Activated CD8-positive, alpha-beta memory T cell treated with anti-CD3 and anti-CD28 coated beads, Interleukin-2, amount 10 ng/mL, durations not matched to agents 7 days and 5 days (primary cell): ENCODE measurements at places on chromosomes 6 and 20. TPM values are rescaled to one million over a fixed set of nuclear protein-coding genes. Genes with fewer than 3 reads are reported as not detected.

DNA sequence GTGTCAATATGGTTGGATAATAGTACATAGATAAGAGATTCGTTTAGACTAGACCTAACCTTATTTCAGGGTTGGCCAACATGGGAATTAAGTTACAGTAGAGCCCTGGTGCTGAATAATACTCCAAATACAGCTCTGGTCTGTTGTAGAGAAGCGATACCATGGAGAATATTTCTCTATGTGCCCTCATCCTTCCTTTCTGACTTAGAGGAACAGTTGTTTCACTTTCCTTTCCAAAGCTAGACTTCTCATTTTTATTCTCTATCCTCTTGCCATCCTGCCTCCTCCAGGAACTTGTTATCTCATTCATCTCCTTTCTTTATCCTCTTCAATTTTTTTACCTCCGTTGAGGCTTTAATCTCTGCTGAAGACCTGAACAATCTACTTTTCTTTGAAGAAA lies 68.9 kb downstream of the EDN1 start:
- no peaks in the 10 kb centered on the region for H3K4me1 ChIP-seq
- H3K36me3 ChIP-seq, result no peaks in the 10 kb centered on the region
- no peaks in the 10 kb centered on the region for H3K27me3 ChIP-seq
- no peak overlapping the region for H3K4me3 ChIP-seq
- DNase-seq, result no peak

Gene IFT52
- 15.9 TPM for total RNA-seq

Gene BANF2
- not detected for total RNA-seq

Gene SLC22A2
- total RNA-seq, result not detected

Gene RCAN2
- total RNA-seq, result 0.91 TPM

- peaks cover 38% of the 10 kb centered on the region for H3K36me3 ChIP-seq
- H3K4me3 ChIP-seq, result no peak overlapping the region
- H3K4me1 ChIP-seq, result peaks cover 44% of the 10 kb centered on the region
- H3K27me3 ChIP-seq, result no peaks in the 10 kb centered on the region
- DNase-seq, result no peak
Observed at GRCh38 chr20:13778827-13779226, 5.9 kb downstream of the ESF1 start.

Gene COX7A2
- 377 TPM for total RNA-seq

Gene UTRN
- 195 TPM for total RNA-seq

DNA sequence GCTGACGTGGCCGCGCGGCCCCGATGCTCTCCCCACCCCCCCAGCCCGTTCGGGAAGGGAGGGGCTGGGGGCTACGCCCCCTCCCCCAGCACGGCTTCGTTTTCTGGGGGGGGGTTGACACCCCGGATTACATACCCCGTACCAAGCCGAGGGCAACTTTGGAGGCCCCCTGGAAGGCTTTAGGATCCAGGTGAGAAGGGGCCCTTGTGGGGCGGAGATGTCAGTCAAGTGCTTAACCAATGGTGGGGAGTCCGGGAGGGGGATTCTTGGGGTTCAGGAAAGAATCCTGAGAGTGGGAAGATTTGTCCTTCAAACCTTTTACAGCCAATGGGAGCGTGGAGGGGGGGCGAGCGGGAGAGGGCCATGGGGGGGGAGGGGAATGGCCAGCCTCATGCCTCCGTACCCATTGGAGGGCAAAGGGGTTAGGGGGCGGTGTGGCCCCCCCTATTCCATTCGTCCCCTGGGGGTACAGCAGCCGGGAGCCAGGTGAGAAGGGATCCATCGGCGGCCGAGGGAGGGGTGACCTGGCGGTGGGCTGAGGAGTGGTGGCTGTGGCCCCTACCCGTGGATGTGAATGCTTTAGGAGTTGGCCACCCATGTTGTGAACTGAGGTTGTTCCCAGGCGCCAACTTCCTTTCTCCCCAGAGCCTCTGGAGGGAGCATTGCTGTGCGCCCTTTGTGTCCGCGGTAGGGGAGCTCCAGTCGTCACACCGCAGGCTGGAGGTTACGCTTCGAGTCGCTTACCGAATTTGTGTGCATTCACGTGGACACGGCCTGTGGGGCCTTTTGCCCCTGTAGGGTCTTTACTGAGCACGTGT lies 682 bp downstream of the BRD2 start:
- peak overlapping the region; percentile 99 for H3K27ac ChIP-seq
- peak overlapping the region; percentile 94 for H3K4me3 ChIP-seq
- no peaks in the 10 kb centered on the region for H3K27me3 ChIP-seq
- H3K36me3 ChIP-seq, result peaks cover 45% of the 10 kb centered on the region
- peaks cover 27% of the 10 kb centered on the region for H3K4me1 ChIP-seq
- DNase-seq, result peak; percentile 82

- peaks cover 5% of the 10 kb centered on the region for H3K4me1 ChIP-seq
- H3K27ac ChIP-seq, result no peak overlapping the region
- no peaks in the 10 kb centered on the region for H3K36me3 ChIP-seq
- H3K4me3 ChIP-seq, result no peak overlapping the region
Observed at GRCh38 chr6:32700391-32701040, 34.1 kb upstream of the HLA-DQB1 start.

- DNase-seq, result no peak
- H3K27me3 ChIP-seq, result peaks cover 16% of the 10 kb centered on the region
- no peak overlapping the region for H3K4me3 ChIP-seq
- H3K36me3 ChIP-seq, result peaks cover 7% of the 10 kb centered on the region
- no peak overlapping the region for H3K27ac ChIP-seq
Observed at GRCh38 chr6:14499841-14500240, 382.3 kb downstream of the CD83 start.

DNA sequence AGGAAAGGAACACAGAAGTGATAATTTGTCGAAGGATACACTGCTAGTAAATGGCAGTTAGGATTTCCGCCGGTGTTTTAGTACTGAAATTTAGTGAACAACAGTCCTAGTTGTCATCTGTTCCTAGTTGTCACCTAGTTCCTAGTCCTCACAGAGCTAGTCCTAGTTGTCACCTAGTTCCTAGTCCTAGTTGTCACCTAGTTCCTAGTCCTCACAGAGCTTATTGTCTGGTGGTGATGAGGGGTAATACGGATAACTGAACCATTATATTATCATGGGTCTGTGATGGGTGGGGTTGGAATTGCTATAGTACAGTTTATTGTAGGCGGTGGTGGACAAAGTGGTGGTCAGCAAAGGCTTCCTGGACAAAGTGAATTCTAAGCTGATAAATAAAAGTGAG lies 1.8 kb downstream of the SNRNP48 start:
- DNase-seq, result no peak
- H3K36me3 ChIP-seq, result peaks cover 23% of the 10 kb centered on the region
- no peak overlapping the region for H3K27ac ChIP-seq
- peak overlapping the region; percentile 95 for H3K4me3 ChIP-seq

DNA sequence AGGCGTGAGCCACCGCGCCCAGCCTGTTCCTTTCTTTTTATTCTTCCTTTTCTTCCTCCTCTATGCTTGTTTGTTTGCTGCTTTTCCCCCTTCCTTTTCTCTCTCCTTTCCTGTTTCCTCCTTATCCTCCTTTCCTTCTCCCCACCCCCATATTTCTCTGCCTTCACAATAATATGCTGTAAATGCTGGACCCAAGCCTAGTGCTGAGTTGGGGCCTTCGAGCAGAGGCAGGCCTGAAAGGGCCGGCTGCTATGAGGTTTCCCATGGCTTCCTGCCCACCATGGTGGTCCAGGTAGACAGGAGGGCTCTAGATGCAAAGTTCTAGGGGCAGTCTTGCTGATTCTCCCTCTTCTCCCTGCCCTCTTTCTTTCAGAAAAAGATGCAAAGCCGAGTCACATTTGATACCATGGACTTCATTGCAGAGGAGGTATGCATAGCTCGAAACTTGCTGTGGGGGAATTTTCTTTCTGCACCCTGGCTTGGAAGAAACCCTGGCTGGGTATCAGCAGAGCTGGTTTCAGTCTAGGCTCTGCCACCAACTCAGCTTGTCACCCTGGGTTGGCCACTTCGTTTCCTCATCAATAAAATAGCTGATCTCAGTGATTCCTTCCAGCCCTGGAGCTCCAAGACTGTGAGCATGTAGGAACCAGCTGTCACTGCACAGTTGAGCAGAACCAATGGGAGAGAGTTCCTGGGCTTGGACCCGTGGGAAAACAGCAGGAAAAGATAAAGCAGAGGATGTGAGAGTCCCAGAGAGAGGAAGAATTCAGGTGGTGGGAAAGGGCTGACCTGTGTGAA lies 7.4 kb downstream of the CNBD2 start:
- H3K36me3 ChIP-seq, result no peaks in the 10 kb centered on the region
- no peak for DNase-seq
- H3K4me1 ChIP-seq, result no peaks in the 10 kb centered on the region
- no peak overlapping the region for H3K27ac ChIP-seq

DNA sequence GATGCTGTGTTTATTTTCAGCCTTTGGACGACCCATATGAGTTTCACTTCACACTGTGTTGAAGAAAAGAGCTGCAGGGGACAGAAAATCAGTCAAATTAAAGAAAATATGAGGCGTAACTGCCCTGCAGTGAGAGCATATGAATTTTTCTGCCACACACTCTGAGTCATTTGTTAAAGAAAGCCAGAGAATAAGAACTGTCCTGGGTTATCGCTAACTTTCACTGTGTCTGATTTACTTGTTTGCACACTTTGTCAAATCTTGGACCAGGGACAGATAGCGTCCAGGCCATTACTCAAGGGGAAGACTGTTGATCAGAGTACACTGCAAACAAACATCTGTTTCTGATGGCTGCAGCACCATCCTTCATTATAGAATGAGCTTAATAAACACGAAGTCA lies 126.8 kb upstream of the AGPAT4 start:
- no peaks in the 10 kb centered on the region for H3K36me3 ChIP-seq
- DNase-seq, result no peak
- H3K4me3 ChIP-seq, result no peak overlapping the region
- no peaks in the 10 kb centered on the region for H3K4me1 ChIP-seq
- H3K27me3 ChIP-seq, result peaks cover 36% of the 10 kb centered on the region

GRCh38 chr6:32087574-32088486 lies 21.3 kb downstream of the TNXB start:
- DNase-seq, result peak; percentile 81
- no peak overlapping the region for H3K27ac ChIP-seq
- peaks cover 13% of the 10 kb centered on the region for H3K4me1 ChIP-seq
- H3K36me3 ChIP-seq, result no peaks in the 10 kb centered on the region

DNA sequence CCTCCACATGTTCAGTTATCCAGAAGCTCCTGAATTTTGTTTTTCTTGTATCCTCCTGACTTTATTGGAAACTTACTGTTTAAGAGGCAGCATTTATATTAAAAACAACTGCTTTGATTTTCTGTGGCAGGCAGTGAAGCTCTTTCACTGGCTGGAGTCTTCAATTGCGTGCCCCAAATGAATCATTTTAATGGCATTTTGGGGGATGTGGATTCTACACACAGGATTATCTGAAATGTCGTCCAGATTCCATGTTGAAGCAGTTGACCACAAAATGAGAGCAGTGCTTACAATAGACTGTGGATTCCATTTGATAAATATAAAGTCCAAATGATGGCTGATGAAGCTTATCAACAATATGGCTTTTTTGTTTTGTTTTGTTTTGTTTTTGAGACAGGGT lies 41.0 kb upstream of the HIVEP1 start:
- H3K27ac ChIP-seq, result no peak overlapping the region
- peaks cover 10% of the 10 kb centered on the region for H3K4me1 ChIP-seq
- H3K27me3 ChIP-seq, result no peaks in the 10 kb centered on the region
- peaks cover 2% of the 10 kb centered on the region for H3K36me3 ChIP-seq
- no peak overlapping the region for H3K4me3 ChIP-seq

Gene CALHM6
- 13.8 TPM for total RNA-seq

- DNase-seq, result no peak
- no peaks in the 10 kb centered on the region for H3K27me3 ChIP-seq
- H3K4me3 ChIP-seq, result no peak overlapping the region
- H3K4me1 ChIP-seq, result peaks cover 15% of the 10 kb centered on the region
Observed at GRCh38 chr6:137915790-137916189, 48.7 kb downstream of the TNFAIP3 start.

DNA sequence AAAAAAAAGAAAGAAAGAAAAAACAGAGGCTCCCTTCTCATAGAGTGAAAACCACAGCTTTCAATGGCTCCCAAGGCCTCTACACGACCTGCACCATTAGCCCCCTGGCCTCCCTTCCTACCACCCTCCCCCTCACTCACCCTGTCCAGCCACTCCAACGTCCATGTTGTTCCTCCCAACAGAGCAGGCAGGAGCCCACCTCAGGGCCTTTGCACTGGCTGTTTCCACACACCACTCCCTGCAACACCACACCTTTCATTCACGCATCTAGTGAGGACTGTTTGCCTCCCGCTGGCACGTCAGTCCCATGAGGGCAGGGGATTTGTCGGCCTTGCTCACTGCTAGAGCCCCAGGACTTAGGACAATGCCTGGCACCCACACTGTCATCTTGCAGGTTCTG lies 39.5 kb downstream of the GRM4 start:
- no peaks in the 10 kb centered on the region for H3K36me3 ChIP-seq
- DNase-seq, result no peak
- peaks cover 26% of the 10 kb centered on the region for H3K27me3 ChIP-seq
- no peak overlapping the region for H3K27ac ChIP-seq

Gene ANKEF1
- total RNA-seq, result 7.3 TPM

GRCh38 chr6:138331984-138332383 lies 45.7 kb upstream of the SMIM28 start:
- no peaks in the 10 kb centered on the region for H3K36me3 ChIP-seq
- H3K4me1 ChIP-seq, result peaks cover 11% of the 10 kb centered on the region
- no peak overlapping the region for H3K27ac ChIP-seq
- no peak for DNase-seq
- no peak overlapping the region for H3K4me3 ChIP-seq

Gene ARHGAP40
- total RNA-seq, result not detected

- H3K27ac ChIP-seq, result no peak overlapping the region
- H3K27me3 ChIP-seq, result no peaks in the 10 kb centered on the region
- H3K4me1 ChIP-seq, result no peaks in the 10 kb centered on the region
- no peak overlapping the region for H3K4me3 ChIP-seq
- H3K36me3 ChIP-seq, result no peaks in the 10 kb centered on the region
Observed at GRCh38 chr6:169045486-169045885, 208.2 kb downstream of the THBS2 start.

- no peak for DNase-seq
- no peaks in the 10 kb centered on the region for H3K4me1 ChIP-seq
- H3K36me3 ChIP-seq, result no peaks in the 10 kb centered on the region
- no peaks in the 10 kb centered on the region for H3K27me3 ChIP-seq
Observed at GRCh38 chr6:164206807-164207423, 792.4 kb downstream of the QKI start.

Gene PLCB4
- not detected for total RNA-seq

Gene CST7
- 177 TPM for total RNA-seq

DNA sequence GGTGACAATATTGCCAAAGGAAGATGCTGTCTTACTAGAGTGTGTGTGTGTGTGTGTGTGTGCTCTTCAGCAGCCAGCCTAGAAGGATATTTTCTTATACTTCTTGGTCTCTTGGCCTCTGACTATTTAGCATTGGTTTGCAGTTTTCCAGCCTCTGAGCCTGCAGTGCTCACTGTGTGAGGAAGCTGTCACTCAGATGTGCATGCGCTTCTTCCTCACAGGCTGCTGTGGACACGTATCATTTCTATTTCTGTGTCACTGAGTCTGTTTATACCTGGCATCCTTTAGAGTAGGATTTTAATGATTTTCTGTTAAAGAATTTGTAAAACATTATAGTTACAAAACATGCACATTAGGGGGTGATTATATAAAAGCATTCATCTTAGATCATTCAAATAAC lies 83.3 kb downstream of the ALDH8A1 start:
- no peaks in the 10 kb centered on the region for H3K36me3 ChIP-seq
- DNase-seq, result no peak
- peaks cover 5% of the 10 kb centered on the region for H3K4me1 ChIP-seq
- H3K27me3 ChIP-seq, result peaks cover 6% of the 10 kb centered on the region

Gene PTCRA
- total RNA-seq, result not detected
